ENCODE measurements at places on chromosomes 2 and 18. TPM values are rescaled to one million over a fixed set of nuclear protein-coding genes. Genes with fewer than 3 reads are reported as not detected.

CXCR2 gene
- total RNA-seq, result not detected

MARCO gene
- not detected for total RNA-seq

EPB41L5 gene
- 13.2 TPM for total RNA-seq

DSC2 gene
- total RNA-seq, result under 0.01 TPM

RNF152 gene
- total RNA-seq, result 83.6 TPM

TBR1 gene
- under 0.01 TPM for total RNA-seq

DNA sequence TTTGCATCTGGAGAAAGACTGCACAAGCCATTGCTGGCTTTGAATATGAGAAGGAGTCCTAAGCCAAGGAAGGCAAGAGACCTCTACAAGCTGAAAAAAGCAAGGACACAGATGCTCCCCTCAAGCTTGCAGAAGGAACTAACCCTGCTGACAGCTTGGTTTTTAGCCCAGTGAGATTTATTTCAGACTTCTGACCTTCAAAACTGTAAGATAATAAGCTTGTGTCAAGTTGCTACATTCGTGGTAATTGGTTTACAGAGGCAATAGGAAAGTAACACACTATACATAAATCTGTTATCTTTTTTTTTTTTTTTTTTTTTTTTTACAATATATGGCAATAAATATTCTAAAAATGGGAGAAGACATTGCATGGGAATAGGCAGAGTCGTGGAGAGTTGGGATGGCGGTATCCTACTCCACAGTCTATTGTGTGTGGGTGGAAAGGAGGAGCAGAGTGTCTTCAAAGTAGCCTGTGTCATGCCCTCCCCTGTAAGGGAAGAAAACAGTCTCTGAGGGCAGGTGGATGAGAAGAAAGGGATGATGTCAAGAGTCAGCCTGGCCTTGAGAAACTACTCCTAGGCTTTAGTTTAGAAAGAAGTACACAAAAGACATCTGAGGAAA is 196.9 kb downstream of the THSD7B start:
- DNase-seq, result no peak

GRCh38 chr2:157480182-157480961 is 36.5 kb upstream of the CYTIP start:
- no peak for DNase-seq

GRCh38 chr2:16664052-16664731 is 1.4 kb downstream of the CYRIA start:
- peak; percentile 90 for DNase-seq

- DNase-seq, result no peak
Measured at GRCh38 chr2:64325852-64326577, 127.9 kb upstream of the LGALSL start.

DNA sequence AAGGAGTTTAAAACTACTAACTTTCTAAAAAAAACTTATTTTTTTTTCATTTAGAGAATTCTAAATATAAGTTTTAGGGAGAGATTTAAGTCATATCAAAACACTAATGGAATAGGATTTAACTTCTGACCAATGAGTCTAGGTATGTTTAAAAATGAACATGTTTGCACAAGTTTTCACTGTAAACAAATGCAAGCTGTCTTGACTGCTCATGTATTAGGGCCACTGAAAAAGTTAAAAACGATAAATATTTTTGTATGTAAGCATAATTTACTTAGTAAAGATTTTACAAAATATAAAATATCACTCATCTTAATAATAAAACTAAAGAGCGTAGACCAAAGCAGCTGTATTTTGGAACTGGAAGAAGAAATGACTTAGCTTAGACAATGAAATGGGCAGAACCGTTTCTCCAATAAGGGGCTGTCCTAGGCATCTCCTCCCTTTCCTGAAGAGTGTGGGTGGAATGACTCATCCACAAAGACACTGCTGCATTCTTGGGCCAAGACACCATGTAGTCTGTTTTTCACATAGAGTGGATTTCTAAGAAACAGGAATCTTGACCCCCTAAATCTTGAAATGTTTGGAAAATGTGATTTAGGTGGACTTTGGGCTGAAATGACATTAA is 118.8 kb downstream of the MEP1B start:
- no peak for DNase-seq

- no peak for DNase-seq
Measured at GRCh38 chr2:74924463-74925265, 33.8 kb upstream of the POLE4 start.

GRCh38 chr2:117321816-117322215 is 492.7 kb upstream of the DDX18 start:
- DNase-seq, result no peak

GRCh38 chr18:69216321-69216720 is 184.4 kb upstream of the DOK6 start:
- DNase-seq, result no peak

DNA sequence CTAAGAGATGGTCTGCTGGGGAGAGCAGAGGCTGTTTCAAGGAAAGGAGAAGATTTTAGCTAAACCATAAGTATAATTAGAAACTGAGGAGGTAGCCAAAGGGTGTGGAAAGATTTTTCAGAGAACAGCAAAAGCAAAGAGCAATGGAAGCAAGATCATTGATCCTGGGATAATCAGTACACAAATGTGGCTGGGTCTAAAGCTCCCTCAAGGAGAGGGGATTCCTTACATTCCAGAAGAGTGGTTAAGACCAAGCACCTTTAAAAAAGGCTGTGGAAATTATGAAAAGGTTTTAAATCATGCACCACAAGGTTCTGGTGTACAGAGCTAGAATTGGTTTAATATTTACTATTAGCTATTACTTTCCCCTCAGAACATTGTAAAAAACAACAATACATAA is 246.0 kb upstream of the UBE2E3 start:
- no peak for DNase-seq

DNA sequence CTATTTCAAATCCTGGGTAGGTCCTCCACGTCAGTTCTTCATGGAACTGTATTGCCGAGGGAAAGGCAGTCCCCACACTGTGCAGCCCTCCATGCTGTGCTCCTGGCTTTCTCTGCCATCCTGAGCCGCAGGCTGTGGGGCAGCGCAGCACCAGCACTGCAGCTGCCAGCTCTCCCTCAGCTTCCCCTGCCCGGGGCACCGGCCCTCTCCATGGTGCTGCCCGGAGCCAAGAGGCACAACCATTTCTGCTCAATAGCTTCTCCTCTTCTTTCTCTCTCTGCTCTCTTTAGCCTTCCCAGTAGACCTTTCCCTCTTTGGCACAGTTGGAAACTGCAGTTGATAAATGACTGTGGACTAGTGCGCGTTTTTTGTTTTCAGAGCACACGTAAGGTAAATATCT is 12.1 kb downstream of the ANKRD23 start:
- DNase-seq, result no peak
